NT2/D1 (cell line): ENCODE measurements at places on chromosomes 2 and 18.
A peak's percentile ranks its signal among the peaks of the same experiment; 100 is the strongest.

GRCh38 chr2:219095406-219095935 lies 34.8 kb upstream of the IHH start:
- DNase-seq, result no peak

GRCh38 chr2:98378196-98378595 lies 31.9 kb downstream of the CNGA3 start:
- no peak for DNase-seq

- DNase-seq, result no peak
These were observed 20.0 kb upstream of the SERPINB3 start for GRCh38 chr18:63681449-63682340.

DNA sequence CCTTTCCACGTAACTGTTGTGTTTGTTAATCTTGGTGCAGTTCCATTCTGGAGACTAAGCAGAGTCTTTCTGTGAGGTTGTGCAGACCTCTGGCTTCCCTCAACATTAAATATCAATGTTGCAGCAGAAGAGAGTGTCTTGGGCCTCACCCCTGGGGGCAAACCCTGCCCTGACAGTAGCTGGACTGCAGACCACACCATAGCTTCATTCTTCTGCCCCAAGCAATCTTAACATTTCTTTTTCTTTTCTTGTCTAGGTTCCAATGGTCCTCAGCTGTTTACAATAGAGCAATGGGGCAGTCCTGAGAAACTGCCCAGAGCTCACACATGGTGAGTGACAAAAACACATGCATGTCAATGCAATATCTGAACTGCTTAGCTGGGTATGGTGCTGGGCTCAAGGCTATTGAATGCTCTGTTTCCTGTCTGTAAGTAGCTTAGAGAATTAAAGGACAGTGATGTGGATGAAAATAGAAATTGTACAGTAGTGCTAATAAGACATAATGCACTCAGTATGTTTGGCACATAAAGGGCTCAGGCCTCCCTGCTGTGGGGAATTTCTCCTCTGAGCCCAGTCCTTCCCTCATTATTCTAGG lies 237.6 kb downstream of the ALPK2 start:
- DNase-seq, result no peak

DNA sequence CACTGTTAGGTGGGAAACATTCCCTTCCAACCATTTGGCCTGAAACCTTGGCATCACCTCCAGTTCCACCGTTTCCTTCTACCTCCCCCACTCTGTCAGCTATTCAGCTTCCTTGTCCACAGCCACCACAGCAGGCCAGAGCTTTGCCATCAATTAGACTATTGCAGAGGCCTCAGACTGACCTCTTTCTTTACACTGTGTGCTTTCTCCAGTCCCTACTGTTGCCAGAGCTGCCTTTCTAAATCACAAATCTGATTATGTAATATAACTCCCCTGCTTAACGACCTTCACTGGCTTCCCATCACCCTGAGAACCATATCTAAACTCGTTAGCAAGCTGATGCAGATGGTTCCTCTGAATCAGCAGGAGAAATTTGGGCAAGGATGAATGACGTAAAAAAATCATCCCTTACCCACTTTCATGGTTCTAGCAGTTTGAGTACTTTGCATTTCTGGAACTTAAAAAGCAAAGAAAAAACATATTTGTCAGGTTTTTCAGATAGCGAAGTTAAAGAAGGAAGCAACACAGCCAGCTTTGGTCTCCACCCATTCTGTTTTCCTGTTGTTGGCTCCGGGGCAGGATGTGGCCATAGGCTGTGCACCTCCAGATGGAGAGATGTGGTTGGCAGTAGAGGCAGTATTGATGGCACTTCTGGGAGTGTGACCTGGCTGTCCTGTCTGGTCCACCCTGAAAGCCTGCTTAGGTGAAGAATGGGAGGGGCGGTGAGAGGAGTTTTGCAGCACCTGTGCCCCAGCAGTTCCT lies 422.1 kb downstream of the PARD3B start:
- DNase-seq, result no peak

DNA sequence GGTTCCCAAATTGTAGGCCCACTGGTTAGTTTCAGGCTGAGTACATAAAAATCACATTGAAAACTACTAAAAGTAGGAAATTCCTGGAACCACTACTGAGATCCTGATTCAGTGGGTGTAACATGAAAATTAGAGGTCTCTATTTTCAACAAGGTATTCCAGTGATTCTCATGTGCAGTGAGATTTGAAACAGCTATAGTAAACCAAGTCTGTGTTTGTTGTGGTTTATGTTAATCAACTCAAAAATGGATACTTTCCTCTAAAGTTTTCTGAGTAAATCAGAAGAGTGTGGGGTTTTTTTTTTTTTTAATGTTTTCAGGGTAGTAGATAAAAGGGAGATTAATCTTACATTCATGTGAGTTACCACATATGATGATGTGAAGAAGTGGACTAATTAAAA lies 42.4 kb upstream of the LIMS1 start:
- no peak for DNase-seq

- no peak for DNase-seq
These were observed 27.5 kb downstream of the REEP1 start for GRCh38 chr2:86309966-86310365.

- no peak for DNase-seq
These were observed 78.5 kb upstream of the GPC1 start for GRCh38 chr2:240356700-240357640.

DNA sequence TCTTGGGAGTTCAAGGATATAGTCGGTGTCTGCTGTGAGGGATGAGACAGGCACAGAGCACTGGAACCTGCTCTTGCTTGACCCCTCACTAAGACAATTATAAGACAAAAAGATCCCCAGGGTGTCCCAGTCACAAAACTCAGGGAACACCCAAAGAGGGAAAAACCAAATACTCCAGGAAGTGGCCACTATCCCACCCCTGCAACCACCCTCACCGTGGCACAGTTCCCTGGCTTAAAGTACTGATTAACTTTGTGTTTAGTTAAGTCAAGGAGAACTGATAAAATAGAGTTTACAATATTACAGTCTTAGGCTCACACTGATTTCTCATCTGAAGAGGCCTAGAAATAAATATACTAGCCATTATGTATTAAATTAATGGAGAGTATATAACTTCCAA lies 13.5 kb downstream of the IL36B start:
- DNase-seq, result no peak

- peak; percentile 46 for DNase-seq
These were observed 69.3 kb downstream of the MARCO start for GRCh38 chr2:119011162-119011909.

DNA sequence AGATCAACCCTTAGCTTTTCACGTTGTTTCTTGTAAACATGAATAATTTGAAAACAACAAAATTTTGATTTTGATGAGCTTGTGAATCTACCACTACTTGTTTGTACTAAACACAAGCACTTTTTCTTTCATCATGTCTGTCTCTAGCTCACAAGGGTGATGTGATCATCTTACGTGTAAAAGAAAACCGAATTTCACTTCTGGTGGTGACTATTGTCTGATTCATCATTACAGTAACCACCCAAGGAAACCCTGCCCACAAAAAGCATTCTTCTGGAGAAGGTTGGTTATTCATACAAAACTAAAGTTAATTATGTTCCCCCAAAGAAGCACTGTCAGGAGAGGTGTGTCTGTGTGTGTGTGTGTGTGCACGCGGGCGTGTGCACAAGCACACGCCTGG lies 285.4 kb downstream of the ZNF516 start:
- no peak for DNase-seq

DNA sequence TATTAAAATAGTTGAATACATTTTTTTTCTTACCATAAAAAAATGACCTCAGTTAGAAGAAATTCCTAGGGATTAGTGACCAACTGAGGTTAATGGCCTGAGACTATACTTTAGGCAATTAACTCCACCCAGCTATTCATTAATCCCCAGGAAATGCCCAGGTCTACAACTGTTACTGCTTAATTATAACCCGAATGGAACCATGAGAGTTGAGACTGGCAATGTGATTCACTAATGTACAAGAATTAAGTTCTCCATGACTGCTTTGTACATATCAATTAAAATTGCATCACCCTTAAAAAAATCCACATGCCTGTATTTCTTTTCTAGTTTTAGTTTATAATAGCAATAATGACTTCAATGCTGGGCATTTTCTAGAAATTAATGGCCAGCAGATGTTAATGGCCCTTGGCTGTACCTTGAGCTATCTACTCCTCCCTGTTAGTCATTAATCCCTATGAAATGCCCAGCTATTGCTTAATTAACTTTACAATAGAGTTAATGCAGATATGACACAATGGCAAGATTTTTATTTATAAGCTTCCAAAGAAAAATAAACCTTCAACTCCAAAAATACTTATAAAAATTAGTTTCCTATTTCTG lies 44.1 kb downstream of the ERBB4 start:
- DNase-seq, result no peak

- DNase-seq, result no peak
These were observed 499 bp upstream of the LMAN1 start for GRCh38 chr18:59359576-59359952.

DNA sequence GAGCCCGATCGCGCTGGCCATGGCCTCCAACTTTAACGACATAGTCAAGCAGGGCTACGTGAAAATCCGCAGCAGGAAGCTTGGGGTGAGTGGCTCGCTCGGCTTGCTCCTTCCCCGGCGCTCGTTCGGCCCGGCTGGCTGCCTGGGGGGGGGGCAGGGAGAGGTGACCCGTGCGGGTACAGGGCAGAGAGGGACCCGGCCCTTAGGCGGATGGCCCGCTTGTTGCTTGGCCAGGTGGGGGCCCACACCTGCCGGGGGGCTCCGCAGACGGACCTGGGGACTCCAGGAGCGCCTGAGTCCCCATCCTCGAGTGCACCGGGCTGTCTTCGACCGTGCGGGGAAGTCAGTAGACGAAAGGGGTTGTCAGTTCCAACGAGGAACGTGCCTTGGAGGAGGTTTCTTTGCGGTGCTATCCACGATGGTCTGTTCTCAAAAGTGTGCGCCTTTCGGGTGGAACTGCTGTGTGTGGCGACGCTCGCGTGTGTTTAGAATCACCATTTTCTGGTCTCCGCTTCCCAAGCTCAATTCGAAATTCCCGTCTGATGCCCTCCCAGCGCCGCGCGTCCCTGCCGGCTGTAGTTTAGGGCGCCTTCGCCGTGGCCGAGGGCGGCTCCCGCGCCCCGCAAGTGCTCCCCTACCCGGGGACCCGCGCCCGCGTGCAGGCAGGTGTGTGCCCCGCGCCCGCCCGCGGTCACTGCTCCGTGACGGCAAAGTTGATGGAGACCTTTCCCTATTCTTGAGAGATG lies 711 bp downstream of the DOK6 start:
- DNase-seq, result no peak

DNA sequence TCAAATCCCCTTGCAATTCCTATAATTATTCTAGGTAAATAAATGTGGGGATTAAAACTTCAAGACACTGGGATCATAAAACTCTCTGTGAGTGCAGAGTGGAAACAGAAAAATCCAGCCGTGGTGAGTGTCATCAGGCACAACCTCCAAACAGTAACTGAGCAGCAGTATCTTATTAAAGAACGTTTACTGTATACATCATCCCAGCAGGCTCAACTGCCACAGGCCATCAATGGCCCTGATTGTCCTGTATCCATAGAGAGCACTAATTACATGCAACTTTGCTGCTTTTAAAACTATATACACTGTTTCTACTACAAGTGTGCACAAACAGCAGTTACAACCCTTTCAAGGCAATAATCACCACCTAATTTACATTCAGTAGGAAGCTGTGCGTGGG lies 23.9 kb downstream of the GAREM1 start:
- DNase-seq, result no peak

DNA sequence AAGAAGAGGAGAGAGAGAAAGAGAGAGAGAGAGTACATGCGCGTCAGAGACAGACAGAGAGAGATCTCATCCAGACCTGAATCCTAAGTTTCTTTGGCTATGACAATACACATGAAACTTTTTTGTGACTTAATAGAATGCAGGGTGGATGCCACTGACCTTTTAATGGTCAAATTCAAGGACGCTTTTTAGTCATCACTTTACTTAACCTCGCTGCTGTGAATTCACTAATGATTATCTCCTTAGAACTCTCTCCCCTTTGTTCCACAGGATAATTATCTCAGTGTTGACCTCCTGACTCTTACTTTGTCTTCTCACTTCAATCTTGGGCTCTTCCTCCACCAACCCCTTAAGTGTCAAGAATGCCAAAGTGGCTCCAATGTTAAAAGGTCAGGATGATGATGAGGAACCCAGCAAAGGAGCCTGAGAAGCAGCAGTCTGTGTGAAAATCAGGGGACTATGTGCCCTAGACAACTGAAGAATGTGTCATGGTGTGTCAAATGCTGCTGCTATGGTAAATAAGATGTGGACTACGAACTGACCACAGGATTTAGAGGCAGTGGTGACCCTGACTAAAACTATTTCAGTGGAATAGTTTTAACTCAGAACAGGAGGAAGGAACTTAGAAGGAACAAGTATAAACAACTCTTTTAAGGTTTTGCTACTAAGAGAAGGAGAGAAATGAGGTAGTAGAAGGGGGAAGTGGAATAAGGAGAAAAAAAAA lies 382.1 kb downstream of the ZEB2 start:
- DNase-seq, result no peak

DNA sequence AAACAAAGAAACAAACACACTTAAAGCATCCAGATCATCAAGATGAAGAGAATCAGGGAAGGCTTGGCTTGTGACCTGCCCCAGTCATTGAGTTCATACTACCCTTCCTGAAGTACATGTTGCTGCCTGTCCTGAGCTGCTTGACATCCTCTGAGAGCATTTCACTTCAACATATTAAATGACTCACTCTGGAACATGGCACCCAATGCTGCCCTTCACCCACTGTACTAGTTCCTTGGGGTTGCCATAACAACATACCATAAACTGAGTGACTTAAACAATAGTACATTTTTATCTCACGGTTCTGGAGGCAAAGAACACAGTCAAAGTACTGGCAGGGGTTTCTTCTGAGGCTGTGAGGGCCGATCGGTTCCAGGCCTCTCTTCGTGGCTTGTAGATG lies 371.3 kb downstream of the RNF144A start:
- DNase-seq, result no peak

DNA sequence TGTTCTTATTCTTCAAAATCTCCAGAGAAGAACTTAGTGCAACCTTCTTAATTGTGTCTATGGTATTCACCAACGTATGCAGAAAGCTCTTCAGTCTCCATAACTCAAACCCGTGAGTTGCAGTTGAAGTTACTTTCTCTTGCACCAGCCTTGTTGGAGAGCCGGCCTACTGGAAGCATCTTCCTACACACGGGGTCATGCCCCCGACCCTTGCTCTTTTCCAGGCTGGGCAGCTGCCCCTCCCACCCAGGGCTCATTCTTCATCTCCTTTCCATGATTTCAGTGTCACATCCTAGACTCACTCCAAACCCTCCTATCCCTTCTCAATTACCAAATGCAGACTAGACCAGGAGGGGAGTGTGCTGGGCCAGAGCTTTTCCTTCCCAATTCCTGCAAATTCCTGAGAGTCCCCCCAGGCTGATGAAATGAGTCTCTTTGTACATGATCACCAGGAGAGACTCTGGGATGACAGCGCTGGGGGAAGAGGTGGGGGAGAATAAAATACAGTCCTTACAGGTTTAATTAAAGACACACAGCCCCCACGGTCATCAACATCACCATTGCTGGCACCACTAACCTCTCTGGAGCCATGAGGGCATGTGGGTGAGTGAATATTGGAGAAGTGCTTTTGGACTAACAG lies 75.3 kb downstream of the COLEC12 start:
- no peak for DNase-seq
